Activated CD8-positive, alpha-beta T cell treated with anti-CD3 and anti-CD28 coated beads for 36 hours (primary cell): ENCODE measurements at places on chromosomes 11 and 22.

DNA sequence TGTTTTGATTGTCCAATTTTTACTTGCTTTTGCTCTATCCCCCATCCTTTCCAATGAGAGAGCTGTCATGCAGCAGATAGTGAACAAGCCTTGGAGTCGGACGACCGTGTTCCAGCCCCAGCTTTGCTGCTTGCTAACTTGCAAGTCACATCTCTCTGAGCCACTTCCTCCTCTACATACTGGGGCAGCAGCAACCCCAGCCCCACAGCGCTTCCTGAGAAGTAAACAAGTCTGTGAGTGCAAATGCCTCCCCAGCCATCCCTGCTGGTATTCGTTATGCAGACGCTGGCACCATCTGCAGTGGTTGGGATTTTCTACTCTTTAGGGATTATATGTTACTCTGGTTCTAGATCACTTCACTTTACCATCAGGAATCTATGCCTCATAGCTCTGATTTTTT lies 35.0 kb downstream of the TPBGL start:
- DNase-seq, result peak; percentile 76

- no peak for DNase-seq
Observed at GRCh38 chr11:40140560-40140959, 1318.9 kb downstream of the LRRC4C start.

DNA sequence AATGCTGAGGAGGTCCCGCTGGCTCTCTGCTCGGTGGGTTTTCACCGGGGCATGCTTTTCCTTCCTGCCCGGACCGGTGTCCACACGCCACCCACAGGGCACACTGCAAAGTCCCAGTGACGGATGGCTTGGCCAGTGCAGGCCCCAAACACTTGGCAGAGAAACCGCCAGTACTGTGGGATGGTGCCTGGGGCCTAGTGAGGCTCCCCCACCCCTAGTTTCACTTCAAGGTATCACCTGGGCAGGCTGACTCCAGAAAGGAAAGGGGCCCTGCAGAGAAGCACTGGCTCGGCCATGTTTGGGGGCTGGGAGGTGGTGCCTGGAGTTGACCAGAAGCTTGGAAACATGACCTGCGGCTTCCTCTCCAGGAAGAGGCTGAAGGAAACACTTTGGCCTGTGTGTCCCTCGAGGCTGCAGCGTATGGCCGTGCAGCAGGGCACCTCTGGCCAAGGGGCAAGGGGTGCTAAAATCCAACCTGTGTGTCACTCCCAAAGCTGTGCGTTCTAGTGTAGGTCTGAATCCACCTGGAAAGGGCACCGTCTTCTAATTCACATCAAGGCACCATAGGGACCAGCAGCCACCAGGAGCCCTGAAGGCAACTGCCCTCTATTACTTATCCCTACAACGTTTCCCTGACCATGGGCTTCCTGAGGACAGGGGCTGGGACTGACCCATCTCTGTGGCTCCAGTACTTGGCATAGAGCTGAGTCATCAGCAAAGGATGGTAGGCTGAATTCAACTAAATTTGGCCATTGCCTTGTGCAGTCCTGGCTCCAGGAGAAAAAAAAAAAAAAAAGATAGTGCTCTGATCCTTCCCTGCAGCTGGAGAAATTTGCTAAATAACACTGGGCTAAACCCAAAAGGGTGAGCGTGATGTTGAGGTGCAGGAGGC lies 22.6 kb downstream of the TPBGL start:
- DNase-seq, result no peak

GRCh38 chr22:31447337-31447736 lies 42.3 kb downstream of the EIF4ENIF1 start:
- DNase-seq, result no peak

DNA sequence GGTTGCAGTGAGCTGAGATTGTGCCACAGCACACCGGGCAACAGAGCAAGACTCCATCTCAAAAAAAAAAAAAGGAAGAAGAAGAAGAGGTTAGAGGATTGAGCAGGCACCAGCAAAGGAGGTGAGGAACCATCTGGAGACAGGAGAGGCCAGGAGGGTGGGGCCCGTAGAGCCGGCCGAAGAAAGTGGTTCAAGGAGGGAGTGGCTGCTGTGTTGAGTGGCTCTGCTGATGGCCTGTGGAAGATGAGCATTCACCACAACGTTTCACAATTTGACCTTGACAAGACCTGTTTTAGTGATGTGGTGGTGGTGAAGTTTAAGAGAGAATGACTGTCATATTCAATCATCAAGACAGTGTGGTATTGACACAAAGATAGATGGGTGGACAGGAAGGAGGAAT lies 6.8 kb upstream of the CTSD start:
- peak; percentile 1 for DNase-seq

- no peak for DNase-seq
Observed at GRCh38 chr22:29946220-29946619, 63.2 kb downstream of the MTMR3 start.

- no peak for DNase-seq
Observed at GRCh38 chr11:114921697-114922096, 243.4 kb downstream of the NXPE2 start.

GRCh38 chr22:27625769-27626674 lies 175.5 kb downstream of the MN1 start:
- no peak for DNase-seq

GRCh38 chr11:110478410-110478809 lies 48.7 kb downstream of the FDX1 start:
- DNase-seq, result peak; percentile 9

DNA sequence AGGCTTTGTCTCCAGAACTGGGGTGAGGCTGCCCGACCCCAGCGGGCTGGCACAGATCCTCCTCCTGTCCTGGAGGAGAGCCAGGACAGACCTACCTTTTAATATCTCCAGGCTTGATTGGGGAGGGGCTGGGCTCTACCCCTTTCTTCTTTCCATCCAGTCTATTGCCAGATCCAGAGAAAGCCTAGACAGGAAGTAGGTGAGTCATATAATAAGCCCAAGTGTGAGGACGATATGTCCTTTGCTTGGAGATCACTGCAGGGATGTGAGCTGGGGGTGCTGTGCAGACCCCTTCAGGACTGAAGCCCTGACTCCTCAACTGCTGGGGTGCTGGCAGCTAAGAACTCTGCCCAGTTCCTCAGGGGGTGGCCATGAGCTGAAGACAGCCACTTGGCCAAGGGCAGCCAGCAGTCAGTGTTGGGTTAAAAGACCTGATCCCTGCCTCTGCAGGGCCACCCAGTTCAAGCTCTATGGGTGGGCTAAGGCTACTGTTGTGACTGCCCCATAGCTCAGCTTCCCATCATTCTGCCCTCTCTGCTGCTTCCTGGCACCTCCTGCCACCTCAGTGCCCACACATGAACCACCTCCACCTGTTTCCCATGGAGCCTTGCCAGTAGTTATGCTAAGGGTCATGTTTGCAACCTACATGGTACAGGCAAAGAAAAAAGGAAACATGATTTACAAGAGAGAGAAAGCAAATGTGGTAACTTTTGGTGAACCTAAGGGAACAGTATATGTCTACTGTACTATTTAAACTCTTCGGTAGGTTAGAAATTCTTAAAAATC lies 8.3 kb upstream of the C22orf39 start:
- DNase-seq, result no peak

- no peak for DNase-seq
Observed at GRCh38 chr11:131910523-131911387, 540.3 kb downstream of the NTM start.

DNA sequence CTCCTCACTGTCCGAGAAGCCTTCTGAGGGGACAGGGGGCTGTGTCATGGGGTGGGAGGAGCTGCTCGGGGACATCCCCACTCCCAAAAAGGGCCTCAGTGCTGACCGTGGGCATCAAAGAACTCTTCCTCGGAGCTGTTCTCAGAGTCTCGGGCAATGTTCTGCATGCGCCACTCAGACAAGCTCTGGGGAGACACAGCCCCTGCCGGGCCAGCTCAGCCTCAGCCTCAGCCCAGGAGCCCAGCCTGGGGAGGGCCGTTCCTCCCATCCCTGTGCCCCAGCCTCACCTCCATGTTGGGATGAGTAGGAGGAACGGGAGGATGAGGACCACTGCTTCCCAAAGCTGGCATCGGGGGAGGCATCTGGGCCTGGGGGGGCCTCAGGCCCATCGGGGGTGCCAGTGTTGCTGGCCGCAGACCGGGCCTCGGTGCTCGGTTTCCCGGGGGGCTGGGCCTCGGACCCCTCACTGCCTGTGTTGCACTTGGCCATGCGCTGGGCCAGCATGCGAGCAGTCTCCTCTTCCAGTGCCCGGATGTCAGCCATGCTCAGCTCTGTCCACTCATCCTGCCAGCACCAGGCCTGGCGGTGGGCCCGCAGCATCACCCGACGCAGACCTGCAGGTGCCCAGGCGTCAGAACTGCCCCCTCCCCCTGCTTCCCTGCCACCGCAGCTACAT lies 5.2 kb downstream of the PITPNM1 start:
- no peak for DNase-seq

- DNase-seq, result peak; percentile 63
Observed at GRCh38 chr11:33735271-33736147, 714 bp downstream of the CD59 start.

GRCh38 chr11:60918251-60918938 lies 4.4 kb downstream of the TMEM109 start:
- peak; percentile 20 for DNase-seq

DNA sequence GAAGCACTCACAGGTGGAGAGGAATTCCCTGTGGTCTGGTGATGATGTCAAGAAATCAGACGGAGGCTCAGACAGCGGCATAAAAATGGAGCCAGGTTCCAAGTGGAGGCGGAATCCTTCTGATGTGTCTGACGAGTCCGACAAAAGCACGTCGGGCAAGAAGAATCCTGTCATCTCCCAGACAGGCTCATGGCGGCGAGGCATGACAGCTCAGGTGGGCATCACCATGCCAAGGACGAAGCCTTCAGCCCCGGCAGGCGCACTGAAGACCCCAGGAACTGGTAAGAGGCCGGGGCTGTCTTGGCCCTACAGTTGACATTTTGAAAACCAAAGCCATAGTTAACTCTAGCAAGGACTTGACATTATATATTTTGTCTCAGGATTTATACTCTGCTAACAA lies 116.3 kb downstream of the DBX1 start:
- no peak for DNase-seq

- no peak for DNase-seq
Observed at GRCh38 chr22:26556904-26557303, 33.0 kb downstream of the TPST2 start.

- no peak for DNase-seq
Observed at GRCh38 chr22:21978564-21979386, 3.8 kb downstream of the TOP3B start.

GRCh38 chr11:118000850-118001228 lies 14.6 kb downstream of the IL10RA start:
- no peak for DNase-seq

DNA sequence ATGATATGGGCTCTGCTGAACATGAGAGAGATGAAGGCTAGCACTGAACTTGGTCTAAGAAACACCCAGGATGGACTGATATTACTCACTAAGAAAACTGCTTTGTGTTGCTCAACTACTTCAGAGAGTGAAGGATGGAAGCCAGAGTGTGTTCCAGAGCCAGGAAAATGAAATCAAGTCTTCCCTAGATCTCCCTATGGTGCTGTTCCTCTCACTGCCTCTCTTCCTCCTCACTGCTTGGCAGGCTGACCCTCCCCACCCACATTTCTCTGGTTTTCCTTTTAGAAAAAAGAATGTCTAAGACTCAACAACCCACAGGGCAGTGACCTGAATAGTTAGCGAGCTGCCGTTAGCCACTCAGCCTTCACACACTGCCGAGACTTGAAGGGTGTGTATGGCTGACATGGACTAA lies 65.6 kb downstream of the CCDC81 start:
- no peak for DNase-seq

GRCh38 chr22:28792491-28793383 lies 7.6 kb downstream of the XBP1 start:
- DNase-seq, result no peak

- DNase-seq, result no peak
Observed at GRCh38 chr11:36192425-36193289, 96.6 kb downstream of the COMMD9 start.
